ENCODE measurements at places on chromosomes 11 and 22.

DNA sequence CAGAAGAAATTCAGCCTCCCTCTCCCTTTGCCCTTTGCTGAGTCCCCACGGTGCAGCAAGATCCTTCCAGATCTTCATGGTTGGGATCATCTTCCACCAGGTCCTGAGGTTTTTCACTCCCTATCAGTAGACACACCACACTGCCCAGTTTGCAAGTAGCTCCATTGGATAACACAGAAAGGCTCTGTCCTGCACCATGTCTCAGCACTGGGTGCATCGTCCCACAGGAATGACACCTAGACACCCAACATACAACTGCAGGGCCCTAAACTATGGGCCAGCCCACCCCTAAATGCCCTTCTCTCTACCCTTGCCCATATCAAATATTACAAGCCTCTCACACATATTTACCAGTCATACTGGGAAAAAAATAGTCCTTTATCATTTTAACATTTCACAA lies 9.4 kb downstream of the KLHL22 start:
- no peak for DNase-seq

DNA sequence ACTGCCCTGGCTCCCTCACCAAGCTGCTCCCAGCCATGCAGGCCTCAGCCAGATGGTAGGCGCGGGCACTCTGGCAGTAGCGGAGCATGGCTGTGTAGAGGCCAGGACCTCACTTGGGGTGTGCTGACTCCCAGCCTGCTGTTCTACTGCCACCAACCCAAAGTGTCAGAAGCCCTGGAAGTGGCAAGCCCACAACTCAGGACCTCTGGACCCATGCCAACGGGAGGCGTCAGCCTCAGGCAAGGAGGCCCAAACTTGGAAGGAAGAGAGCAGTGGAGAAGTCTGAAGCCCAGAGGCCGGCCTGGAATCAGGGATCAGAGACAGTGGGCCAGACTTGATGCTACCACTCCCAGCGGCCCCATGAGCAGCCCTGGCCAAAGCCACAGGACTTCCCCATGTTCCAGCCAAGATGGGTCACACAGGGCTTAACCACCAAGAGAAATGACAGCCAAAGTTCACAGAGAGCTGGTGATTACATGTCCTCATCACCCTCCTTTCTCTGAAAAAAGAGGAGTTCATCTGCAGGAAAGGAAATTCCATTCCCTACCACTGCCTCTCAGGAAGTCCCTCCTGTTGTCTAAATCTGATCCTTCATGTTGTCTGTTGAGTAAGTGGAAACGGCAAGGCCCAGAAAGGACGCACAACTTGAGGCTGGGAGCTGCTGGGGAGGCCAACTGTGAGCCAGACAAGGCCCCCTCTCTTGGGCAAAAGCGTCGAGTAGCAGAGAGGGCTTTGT lies 4.4 kb downstream of the ARRB1 start:
- no peak for DNase-seq

- DNase-seq, result no peak
These were observed 845 bp downstream of the MPPED2 start for GRCh38 chr11:30585125-30585891.

DNA sequence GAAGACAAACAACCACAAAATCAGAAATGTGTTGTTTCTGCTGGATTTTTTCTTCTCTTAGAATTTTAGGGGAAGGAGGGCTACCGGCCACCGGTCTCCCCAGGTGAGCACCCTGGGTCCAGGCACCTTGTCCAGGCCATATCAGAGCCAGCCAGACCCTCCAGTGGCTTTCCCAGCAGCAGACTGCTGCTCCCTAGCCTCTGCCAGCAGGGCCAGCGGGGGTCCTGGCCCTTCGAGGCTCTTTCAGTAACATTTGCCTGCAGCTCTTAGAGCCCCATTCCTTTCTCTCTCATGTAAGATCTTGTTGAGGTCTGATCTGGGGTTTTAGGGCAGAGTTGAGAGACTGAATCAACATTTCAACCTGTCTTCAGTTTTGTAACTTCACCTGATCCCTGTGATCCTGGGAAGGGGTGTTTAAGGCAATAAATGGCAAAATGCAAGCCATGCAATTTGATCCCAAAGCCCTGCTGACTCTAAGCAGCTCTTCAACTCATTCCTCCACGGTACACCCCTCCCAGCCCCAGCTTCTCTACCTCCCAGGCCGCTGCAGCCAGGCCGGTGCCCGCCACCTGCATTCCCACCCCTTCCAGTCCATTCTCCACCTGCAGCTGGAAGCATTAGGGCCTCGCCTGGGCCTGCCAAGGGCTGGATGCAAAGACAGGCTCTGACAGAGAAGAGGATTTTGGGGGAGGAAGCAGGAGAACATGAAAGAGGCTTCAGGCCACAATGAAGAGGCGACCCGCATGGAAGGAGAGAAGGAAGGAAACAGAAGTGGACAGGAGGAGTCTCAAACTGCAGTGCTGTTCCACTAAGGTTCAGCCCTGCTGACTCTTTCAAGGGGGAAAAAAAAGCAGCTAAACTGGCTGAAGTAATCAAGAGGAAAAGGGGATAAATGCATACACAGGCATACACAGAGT lies 113.0 kb upstream of the FGF3 start:
- DNase-seq, result no peak

GRCh38 chr11:121240650-121241303 lies 51.8 kb upstream of the SC5D start:
- DNase-seq, result no peak

DNA sequence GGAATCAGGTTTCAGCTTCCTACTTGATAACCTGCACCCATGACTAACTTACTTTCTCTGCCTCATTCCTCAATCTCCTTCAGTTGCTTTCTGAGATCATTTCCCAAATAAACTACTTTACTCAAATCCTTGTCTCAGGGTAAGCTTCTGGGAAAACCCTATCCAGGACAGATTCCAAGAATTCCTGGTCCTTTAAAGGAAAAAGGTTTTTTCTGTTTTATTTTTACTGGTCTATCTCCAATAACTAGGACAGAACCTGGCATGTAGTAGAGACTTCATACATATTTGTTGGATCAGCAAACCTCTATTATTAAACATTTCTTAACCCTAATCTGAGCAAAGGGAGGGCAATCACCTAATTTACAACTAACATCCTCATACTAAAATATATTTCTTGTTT lies 910.5 kb upstream of the CHORDC1 start:
- DNase-seq, result no peak

GRCh38 chr11:70519117-70519516 lies 120.8 kb downstream of the CTTN start:
- DNase-seq, result no peak

DNA sequence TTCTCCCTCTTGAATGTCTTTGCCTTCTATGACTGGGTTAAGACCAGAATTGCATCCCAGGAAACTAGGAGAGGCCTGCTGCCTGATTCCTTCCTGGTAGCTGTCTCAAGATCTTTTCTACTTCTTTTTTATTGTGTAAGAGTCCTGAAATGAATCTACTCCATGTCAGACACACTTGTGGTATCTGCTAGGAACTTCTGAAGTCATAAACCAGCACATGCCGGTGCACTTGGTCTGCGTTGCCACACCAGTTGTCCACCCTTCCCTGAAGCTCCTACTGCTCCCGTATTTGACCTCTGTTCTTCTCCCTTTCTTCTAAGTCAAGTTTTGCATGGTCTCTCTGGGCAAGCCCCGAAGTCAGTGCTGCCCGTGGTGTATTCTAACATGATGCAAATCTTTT lies 644.2 kb downstream of the ETS1 start:
- DNase-seq, result no peak

DNA sequence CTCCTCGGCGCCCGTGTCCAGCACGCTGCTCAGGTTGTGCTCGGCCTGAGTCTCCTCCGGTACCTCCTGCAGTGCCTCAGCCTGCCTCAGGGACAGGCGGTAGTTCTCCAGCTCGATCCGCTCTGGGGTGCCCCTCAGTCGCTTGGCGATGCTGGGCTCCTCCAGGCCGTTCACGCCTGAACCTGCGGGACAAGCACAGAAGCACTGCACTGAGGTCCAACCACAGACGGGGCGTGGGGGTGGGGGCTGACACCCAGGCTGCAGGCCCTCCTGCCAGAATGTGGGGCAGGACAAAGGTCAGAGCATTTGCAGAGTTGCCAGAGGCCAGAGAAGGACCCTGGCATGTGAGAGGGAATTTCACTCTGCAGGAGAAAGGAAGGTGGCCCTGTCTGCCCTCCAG lies 67.6 kb upstream of the BID start:
- DNase-seq, result no peak

DNA sequence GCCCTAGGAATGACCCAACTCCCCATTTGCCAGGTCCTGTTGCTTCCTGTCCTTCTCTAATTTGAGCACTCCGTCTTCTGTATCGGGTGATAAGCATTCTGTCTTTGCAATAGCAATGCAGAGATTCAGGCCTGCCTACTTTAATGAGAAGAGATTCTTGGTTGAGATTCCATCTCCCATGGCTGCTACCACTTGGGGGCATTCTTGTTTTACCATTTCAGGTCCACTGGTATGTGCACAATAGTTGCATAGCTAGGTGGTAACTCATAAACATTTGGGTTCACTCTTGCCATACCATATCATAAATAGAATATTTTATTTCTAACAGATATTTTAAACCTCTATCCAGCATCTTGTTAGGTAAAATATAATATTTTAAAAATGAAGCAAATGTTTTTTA lies 34.4 kb upstream of the CALCB start:
- no peak for DNase-seq

GRCh38 chr11:76230392-76230791 lies 24.1 kb upstream of the WNT11 start:
- DNase-seq, result no peak

DNA sequence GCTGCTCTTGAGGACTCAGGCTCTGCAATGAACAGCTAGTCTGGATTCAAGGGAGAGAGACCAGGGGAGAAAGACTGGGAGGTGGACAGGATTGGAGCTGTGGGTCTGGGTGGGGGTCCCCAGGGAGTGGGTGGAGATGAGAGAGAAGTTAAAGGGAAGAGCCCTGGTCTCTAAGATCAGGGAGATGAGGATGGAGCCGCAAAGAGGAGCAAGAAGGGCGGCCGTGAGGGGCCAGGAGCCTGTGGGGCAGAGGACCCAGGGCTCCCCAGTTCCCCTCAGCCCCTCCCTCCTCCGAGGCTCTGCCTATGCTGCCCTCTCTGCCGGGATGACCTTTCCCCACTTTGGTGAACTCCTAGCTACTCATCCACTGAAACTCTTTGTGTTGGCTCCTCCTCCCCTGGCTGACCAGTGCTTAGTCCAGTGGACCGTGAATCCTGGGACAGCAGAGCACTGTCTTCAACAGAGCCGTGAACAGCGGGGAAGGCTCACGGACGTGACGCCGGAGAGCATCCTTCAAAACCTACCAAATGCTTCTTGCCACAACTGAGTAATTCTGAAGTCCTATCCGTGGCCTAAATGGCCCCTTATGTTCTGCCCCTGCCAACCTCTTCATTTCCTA lies 16.4 kb upstream of the RFPL3 start:
- DNase-seq, result no peak

- no peak for DNase-seq
These were observed 18.3 kb downstream of the DNAL4 start for GRCh38 chr22:38775656-38776055.

- no peak for DNase-seq
These were observed 66.4 kb downstream of the DGCR2 start for GRCh38 chr22:19055801-19056200.

DNA sequence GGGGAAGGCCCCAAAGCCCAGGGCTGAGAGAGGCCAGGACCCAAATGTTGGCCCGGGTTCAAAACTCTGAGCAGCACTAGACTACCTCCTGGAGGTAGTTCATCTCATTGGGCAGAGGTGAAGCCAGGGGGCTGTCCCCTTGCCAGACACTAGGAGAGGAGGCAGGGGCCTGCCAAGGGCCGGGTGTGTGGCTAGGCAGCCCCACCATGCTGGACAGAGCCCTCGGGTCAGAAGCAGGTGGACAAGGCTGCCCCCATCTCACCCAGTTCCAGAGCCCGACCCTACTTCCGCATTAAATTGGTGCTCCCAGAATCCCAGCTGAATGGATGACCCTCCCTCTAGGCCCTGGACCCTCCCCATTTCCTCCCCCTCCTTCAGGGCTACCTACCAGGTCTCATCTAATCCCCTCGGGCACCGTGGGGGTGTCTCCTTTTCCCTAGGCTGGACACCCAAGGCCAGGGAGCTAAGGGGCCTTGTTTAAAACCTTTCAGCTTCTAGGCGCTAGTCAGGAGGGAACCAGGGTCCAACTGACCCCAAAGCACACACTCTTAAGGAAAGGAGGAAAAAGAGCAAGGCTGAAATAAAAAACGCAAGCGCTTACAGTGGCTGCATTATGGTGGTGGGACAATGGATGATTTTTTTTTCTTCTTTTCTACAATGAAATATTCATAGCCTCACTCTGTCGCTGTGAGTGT lies 72.1 kb upstream of the TCF20 start:
- DNase-seq, result no peak

- no peak for DNase-seq
These were observed 74.7 kb upstream of the APOA1 start for GRCh38 chr11:116911976-116912734.

DNA sequence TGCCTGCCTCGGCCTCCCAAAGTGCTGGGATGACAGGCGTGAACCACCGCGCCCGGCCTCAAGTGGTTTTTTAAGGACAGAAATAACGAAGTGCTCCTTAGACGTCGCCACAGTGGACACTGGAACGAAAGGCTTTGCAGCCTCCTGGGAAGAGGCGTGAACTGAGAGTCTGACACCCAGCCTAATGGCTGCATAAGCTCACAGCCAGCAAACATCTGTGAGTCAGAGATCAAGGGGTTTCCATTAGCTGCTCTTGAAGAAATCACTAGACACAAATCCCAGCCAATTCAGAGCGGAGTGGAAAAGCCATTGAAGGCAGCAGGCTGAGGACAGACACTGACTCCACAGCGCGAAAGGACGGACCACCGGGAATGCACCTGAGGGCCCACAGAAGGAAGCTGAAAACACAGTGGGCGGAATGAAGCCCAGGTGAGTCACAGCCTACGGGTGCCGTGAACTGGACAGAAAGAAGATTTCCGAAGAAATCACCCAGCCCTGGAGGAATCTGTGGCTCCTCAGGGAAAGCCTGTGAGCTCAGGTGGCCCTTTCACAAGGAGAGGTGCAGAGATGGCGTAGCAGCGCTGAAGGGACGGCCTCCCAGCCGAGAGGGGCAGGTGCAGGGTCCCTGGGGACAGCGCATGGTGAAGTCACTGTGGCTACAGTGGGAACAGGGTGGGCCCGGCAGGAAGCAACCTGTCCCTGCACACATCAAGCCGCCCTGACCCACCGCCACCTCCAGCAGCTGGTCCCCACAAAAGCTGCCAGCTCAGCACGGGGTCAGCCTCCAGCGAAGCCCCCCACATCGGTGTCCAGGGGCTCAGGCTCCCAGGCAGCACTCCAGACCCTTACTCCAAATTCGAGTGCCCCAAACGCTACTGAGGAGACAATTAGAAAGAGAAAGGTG lies 11.6 kb downstream of the LMNTD2 start:
- no peak for DNase-seq

Measured in activated naive CD8-positive, alpha-beta T cell treated with anti-CD3 and anti-CD28 coated beads, Interleukin-2, amount 50 U/mL, for 16 hours (primary cell).